ENCODE measurements at places on chromosomes 16 and 17.
A peak's percentile ranks its signal among the peaks of the same experiment; 100 is the strongest.

GRCh38 chr16:15509593-15510535 lies 75.5 kb downstream of the BMERB1 start:
- DNase-seq = peak; percentile 23

GRCh38 chr17:78368854-78369495 lies 9.1 kb upstream of the SOCS3 start:
- no peak for DNase-seq

DNA sequence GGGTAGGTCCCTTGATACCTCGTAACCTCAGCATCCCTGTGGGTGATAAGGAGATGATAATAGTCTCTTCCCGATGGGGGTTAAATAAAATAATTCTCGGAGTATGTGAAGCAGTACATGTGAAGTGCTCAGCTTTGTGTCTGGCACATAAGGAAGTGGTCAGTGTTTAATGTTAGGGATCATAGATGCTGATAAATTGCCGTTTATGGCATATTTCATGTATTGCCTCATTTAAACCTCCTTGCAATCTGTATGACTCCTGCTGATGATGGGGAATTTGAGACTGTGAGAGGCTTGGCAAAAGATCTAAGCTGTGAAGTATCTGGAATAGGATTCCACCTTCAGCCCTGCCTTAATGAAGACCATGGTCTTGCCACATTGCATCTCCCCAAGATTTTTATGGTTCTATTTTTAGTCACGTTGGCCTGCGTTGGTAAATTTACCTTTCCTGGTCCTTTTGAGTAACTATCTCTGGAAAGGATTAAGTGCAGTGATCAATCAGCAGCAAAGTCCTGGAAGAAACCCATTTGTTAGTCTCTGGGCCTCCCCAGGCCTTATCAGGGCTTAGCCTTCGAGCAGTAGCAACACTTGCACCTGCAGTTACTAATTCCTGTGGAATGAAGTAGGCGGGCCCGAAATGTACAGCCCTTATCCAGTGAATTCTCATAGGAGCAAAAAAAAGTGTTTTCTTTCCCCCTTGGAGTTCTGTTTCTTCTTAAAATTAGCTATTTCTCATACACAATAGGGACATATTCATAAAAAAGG lies 144.9 kb downstream of the WWOX start:
- no peak for DNase-seq

GRCh38 chr17:4594931-4595684 lies 10.8 kb downstream of the SMTNL2 start:
- DNase-seq = peak; percentile 52

GRCh38 chr17:921161-921560 lies 58.4 kb downstream of the NXN start:
- no peak for DNase-seq

- DNase-seq = no peak
Observed at GRCh38 chr16:82016263-82016662, 5.0 kb upstream of the SDR42E1 start.

- no peak for DNase-seq
Observed at GRCh38 chr17:70266394-70266793, 97.1 kb downstream of the KCNJ2 start.

DNA sequence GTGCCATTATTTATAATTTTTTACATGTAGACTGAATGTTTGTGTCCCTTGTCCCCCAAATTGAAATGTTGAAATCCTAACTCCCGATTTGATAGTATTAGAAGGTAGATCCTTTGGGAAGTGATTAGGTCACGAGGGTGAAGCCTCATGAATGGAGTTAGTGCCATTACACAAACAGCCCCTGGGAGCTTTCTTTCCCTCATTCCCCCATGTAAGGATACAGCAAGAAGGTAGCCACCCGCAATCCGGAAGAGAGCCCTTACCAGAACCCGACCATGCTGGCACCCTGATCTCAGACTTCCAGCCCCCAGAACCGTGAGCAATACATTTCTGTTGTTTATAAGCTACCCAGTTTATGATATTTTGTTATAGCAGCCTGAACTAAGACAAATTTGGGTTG lies 143.2 kb downstream of the NPIPB5 start:
- DNase-seq = no peak

- no peak for DNase-seq
Observed at GRCh38 chr16:86508947-86509758, 1.2 kb upstream of the FOXF1 start.

DNA sequence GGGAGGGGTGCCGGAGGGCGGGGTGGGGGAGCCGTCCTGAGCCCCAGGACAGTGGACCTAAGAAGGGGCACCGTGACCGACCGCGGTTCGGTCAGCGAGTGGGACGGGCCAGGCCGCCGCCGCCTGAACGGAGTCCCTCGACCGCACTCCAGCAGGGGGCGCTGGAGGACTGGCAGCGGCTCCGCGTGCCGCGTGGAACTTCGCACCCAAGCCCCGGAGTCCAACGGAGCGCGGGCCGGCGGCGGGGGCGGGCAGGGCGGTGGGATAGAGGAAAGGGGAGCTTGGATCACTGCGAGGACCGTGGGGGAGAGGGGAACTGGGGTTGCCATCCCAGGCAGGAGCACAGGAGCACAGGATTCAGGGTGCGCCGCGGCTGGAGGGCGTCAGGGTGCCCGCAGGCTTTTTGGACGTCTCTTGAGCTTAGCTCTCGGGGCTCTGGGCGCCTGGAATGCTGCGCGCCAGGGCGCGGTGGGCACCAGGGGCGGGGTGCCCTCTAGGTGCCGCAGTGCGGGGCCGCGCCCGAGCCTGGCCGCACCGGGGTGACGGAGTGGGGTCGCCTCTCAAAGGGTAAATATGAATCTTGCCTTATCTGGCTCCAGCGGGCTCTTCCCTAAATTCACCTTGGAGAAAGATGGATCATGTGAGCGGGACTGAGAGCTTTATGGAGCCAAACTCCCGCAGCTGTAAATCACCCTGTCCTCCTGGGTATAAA lies 379 bp upstream of the OTOP2 start:
- DNase-seq = peak; percentile 78

DNA sequence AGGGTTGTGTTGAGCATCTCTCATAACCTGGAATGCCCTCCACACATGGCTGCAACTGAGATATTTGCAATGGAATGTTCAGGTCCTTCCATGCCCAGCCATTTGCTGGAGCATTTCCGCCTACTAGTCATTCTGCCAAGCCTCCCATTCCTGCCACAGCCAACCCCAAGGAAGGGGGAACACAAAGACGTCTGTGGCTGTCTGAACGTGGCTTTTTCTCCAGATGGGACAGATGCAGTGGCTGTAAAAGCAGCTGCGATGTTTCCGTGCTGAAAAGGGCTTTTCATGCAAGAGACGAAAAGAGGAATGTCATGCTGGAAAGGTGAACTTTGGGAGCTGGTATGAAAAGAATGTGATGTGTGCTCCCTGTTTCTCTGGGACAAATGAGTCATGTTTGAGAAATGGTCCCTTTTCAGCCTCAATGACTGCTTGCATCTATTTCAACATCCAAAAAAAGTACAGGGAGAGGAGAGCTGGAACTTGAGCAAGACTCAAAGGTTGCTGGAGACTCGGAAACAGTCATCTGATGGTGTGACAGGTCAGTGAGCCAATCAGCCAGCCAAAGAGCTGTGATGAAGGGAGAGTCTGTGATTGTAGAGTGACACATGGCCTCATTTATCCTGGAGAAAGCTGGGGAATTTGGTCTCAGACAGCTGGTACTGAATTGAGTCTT lies 208.9 kb downstream of the SHISA9 start:
- DNase-seq = no peak

- DNase-seq = no peak
Observed at GRCh38 chr17:28615260-28615940, 1.4 kb upstream of the RSKR start.

DNA sequence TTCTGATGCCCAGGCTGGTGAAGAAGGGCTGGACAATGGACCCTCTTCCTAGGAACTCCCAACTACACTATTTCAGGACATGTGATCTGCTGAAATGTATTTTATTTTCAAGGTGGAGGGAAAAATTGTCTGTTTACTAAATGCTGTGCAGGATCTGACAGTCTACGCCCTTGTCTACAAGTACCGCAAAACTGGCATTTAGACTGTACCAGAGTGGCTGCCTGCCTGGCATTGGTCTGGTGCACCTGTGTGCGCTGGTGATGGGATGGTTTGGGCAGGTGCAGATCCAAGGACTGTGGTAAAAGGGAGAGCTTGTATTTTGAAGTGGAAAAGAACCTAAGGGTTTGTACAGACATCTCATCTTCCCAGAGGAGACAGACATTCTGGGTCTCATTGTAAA lies 79.7 kb downstream of the AIPL1 start:
- DNase-seq = no peak

DNA sequence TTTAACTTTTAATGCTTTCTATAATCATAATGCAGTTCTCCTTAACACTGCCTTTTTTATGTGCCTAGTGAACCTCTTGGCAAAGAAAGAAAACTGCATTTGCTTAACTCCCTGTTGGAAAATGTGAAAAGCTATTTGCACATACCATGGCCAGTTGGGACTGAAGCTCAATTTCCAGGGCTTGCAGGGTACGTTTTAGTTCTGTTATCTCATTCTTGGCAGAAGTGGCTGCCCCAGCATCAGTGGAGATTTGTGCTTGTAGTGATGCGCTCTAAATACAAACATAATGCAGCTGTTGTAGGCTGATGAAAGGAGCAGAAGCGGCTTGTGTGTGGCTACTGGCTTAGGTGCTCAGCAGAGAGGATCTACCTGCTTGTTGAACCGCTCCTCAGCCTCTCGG lies 3.7 kb downstream of the KRT24 start:
- no peak for DNase-seq

GRCh38 chr17:78329263-78330059 lies 30.4 kb downstream of the SOCS3 start:
- DNase-seq = peak; percentile 62

DNA sequence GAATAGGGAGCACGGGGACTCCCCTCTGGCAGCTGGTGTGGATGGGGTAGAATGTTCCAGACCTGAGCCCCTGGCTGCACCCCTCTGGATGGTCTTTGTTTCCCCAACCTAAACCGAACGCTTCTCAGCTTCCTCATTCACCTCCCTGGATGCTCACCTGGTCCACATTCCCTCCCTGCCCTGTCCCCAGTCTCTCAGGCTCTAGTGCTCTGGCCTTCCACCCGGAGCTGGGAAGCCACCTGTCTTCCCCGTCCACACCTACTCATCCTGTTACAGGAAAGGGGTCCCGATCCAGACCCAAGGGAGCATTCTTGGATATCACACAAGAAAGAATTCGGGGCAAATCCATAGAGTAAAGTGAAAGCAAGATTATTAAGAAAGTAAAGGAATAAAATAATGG lies 73.5 kb downstream of the CYLD start:
- DNase-seq = no peak

GRCh38 chr16:66133643-66134338 lies 232.7 kb upstream of the CDH5 start:
- DNase-seq = no peak

DNA sequence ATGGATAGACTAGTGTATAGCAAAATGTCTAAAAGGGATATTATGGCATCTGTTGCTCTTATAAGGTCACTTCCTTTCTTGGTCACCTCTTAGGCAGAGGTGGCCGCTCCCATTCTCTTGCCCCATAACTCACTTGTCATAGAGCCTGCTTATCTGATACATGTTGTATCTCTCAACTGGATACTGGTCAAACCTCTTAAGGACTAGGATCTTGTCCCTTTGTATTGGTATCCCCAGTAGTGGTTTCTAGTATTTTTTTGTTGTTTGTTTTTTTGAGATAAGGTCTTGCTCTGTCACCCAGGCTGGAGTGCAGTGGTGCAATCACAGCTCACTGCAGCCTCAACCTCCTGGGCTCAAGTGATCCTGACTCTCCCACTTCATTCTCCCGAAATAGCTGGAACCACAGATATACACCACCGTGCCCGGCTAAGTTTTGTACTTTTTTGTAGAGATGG lies 27.0 kb downstream of the ZSWIM7 start:
- no peak for DNase-seq

- no peak for DNase-seq
Observed at GRCh38 chr17:28841901-28842281, 699 bp downstream of the FAM222B start.

GRCh38 chr16:23608194-23608593 lies 12.1 kb upstream of the NDUFAB1 start:
- no peak for DNase-seq

DNA sequence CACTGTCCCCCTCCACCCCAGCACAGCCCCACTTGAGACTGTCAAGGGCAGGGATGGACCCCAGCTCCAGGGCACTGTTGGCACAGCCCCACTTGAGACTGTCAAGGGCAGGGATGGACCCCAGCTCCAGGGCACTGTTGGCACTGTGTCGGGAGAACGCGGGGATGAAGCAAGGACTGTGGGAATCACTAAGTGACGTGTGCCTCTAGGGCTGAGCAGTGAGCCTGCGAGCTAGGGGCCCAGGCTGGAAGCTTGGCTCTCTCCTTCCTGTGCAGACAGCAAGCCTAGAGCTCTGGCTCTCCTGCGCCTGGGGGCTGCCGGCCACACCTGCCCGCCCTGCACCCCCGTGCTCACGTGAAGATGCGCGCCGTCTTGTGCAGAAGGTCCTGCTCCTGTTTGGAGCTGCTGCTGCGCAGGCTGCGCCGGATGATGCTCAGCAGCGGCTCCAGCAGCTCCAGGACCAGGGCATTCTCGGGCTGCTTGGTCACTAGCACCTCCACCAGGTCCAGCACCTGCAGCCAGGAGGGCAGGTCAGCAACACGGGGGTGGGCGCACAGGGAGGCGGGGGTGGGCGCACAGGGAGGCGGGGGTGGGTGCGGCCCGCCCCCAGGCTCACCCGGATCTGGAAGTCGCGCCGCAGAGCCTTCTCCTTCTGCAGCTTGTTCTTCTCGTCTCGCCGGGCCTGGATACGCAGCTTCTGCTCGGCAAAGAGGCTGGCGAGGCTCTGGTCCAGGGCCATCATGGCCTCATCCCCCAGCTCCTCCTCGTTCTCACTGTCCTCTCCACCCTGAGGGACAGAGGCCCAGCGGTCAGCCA lies 10.8 kb downstream of the MYBBP1A start:
- DNase-seq = no peak

DNA sequence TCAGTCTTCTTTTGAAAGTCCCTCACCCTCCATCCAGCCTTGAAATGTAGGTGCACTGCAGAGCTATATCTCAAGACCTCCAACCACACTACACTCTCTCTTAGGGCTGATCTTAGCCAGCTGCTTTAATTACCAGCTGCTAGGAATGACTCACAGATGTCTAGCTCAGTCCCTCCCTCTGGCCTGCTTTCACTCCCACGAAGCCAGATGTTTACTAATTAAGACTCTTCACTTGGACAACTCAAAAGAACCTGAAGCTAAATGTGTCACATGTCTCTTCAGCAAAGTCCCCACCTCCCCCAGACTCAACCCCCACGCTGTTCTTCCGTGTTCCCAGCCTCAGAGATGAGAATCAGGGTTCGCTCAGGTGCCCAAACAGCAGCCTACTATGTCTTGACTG lies 2.6 kb downstream of the GTF3C1 start:
- DNase-seq = peak; percentile 25

GRCh38 chr16:66972983-66973382 lies 11.9 kb downstream of the CES3 start:
- no peak for DNase-seq

DNA sequence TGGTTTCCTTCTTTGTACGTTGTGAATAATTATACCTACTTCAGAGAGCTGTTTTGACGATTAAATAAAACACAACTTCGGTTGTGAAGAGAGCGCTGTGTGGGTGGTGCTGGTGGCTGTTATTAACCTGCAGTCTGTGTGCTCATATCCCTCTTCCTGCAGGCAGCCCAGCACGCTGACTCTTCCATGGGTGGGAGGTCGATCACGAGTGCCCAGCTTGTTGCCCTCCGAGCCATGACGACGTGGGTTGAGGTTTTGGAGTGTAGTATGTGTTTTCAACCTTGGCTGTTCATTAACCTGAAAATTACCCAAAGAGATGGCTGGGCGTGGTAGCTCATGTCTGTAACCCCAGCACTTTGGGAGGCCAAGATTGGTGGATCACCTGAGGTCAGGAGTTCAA lies 11.3 kb upstream of the GCSH start:
- peak; percentile 14 for DNase-seq

Measured in activated CD4-positive, alpha-beta memory T cell treated with anti-CD3 and anti-CD28 coated beads for 36 hours (primary cell).